SK-MEL-5 (cell line): ENCODE measurements at places on chromosomes 12 and 14.
A peak's percentile ranks its signal among the peaks of the same experiment; 100 is the strongest.

GRCh38 chr14:92534932-92535643 lies 21.5 kb downstream of the RIN3 start:
- no peak for DNase-seq

DNA sequence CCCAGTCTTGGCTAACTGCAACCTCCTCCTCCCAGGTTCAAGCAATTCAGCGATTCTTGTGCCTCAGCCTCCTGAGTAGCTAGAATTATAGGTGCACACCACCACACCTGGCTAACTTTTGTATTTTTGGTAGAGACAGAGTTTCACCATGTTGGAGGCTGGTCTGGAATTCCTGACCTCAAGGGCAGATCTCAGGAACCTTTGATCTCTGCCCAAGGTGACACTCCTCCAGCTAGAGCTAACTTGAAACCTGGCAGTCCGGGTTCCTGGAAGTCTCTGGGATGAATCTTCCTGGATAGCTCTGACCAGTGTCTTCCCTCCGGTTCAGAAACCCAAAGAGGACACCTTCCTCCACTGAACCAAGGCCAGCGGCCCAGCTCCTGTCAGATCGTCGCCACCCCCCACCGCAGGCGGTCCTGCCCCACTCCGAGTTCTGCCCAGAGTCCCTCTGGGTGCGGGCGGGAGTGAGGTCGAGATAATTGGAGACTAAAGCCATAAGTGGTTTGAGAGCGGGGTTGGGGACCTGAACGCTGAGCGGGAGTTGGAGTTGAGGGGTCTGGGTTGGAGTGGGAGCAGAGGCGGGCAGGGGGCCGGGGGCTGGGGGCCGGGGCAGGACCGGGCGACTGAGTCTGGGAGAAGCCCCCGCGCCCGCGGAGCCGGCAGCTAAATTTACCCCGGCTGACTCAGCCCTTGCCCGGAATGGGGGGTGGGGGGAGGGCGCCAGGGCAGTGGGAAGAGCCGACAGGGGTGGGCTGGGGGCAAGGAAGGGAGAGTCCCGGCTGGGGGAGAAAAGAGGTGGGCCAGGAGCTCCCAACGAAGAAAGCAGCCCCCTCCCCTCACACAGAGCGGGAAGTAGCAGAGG lies 4.7 kb downstream of the DDN start:
- DNase-seq = no peak

DNA sequence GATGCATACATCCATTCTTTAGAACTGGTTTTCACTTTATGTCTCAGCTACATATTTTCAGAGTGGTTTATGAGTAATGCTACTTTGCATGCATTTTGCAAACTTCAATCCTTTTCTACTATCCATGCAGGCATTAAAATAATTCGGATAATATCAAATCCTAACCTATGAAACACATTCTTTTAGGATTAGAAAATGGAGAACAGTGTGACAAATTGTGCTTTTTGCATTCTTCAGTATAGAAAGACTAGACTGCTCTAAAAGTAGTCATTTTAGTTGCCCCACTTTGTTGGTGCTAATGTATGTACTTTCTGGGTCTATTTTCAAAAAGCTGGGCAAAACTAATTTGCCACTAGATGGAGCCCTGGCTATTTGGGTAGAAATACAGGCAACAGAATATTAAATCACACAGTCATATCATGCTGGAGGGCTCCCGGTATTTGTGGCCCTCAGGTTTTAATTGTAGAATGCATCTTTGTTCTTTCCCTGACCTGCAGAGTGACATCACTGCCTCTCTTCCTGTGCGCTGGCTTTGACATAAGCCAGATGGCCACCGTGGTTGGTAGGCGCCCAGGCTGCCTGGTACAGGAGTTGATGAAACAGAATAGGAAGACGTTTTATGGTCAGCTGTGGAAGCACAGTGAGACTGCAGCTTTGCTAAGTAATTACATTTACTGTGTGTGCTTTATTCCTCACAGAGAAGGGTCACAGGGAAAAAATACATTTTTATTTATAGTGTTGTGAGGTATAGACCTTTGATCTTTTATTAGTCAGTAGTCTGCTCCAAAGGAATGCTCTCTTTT lies 28.1 kb downstream of the MSRB3 start:
- DNase-seq = peak; percentile 81

DNA sequence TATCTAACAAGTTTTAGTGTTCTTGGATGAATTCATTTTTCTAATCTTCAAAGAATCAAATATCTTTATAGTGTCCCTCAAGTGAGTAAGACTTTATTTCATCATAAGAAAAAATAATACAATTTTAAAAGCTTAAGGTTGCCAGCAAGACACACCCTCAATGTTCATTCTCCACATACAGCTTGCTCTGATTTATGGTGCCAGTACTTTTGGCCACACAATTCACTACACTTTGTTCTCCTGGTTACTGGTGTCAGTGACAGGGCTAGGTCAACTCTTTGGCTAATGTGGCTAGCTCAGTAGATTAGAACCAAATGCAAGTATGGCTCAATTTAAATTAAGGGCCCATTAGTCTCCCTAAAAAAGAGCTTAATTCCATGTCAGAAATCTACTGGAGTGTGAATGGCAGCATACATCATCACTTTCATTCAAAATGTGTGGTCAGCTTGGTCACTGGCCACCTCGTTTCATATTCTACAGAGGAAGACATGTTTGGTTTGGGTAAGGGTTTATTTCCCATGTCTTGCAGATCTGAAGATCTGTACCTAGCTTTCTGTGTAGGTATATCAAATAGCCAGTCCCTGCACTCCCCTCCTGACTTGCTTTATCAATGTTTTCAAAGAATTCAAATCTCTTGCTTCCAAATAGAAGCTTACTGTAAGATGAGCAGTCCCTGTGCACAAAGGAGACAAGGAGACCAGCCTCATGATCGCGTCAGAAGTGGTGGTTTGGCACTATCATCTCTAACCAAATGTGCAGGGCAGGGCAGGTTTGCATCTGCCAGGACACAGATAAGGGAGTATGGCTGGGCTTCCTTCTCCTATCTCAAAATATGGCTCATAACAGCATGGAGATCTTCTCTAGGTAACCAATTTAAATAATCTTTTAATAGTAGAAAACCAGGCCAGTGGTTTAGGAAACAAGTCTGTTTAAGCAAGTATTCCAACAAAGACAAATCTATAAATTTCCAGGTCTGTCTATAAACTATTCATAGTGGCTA lies 31.3 kb downstream of the HECTD4 start:
- no peak for DNase-seq

DNA sequence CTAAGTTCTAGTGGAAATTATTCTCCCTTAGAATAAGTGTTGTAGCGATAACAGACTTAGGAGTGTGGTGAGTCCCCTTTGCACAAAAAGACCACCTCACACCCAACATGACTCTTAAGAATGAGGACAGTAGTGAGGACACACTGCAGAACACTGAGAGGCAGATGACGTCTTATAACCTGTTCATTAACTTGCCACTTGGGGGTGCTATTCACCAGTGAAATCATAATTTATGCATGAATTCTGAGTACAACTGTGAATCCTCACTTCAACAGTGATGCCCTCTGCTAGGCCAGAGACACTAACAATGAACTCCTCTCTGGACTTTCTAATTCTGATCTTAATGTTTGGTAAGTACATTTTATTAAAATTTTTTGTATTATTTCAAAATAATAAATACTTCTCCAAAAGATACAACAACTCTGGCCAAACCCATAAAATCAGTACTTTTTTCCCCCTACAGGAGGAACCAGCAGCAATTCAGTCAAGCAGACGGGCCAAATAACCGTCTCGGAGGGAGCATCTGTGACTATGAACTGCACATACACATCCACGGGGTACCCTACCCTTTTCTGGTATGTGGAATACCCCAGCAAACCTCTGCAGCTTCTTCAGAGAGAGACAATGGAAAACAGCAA lies 274.7 kb downstream of the DAD1 start:
- peak; percentile 86 for DNase-seq

- DNase-seq = no peak
These were observed 237.1 kb downstream of the FOXN3 start for GRCh38 chr14:89179891-89180404.
